ENCODE measurements at places on chromosomes 1 and 21.

- DNase-seq, result no peak
Measured at GRCh38 chr1:213369465-213369864, 318.4 kb downstream of the RPS6KC1 start.

DNA sequence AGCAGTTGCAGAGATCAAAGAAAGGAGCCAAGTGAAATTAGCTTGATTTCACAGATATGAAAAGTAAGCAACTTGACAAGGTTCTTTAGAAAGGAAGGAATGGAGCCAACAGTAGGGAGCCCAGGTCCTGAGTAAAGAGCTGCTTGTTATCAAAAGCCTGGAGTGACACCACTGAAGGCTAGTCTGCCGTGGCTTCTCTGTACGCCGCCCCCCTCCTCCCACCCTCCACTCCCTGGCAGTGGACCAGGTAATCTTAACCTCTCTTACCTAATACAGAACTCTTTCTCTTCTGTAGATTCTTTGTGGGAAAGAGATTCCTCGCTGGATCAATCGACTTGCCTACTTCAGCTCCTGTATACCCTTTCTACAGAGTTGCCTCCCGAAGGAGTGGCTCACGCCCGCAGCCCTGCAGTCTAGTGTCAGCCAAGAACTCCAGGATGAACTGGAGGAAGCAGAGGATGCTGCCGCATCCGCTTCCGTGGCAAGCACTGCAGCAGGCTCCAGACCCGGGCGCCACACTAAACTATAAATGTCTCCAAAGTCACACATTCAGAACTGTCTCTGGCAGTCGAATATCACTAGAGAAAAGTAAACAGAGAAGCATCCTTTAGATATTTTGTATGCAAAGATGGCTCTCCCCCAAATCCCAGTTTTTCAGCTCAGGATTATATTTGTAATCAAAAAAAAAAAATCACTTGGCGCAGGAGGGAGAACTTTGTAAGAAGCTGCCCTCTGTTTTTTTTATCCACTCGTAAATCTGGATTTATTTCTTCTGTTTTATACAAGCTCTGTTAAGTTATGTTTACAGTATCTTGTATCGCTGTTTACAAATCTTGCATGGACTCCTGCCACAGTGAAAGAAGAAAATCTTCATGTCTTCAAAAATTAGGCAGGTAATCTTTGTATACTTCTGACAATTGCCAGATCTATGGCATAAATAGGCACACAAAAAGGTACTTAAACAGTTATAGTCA lies 52.6 kb downstream of the DESI2 start:
- DNase-seq, result no peak

DNA sequence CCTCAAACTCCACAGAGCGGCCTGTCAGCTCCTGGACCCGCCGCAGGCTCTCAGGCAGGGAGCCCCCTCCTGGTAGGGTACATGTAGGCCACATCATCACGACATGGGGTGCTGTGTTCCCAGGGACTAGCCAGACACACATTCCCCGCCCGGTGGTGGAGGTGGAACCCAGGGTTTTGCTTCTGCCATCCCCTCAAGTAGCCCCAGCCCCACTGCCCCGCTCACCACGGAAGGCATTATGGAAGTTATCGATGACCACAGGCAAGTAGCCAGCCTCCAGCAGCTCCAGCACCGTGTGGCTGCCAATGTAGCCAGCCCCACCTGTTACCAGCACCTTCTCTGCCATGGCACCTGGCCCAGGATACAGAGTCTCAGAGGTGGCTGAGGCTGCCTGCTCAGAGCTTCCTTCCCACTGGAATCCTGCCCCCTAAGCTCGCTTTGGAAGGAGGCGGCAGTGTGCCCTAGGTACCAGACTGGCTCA lies 1.9 kb downstream of the GALE start:
- DNase-seq, result no peak

- no peak for DNase-seq
Measured at GRCh38 chr1:172674831-172675613, 16.1 kb downstream of the FASLG start.

All from amniotic epithelial cell (primary cell).